AG09319 (cell line): ENCODE measurements at places on chromosomes 11 and 22.
A peak's percentile ranks its signal among the peaks of the same experiment; 100 is the strongest.

GRCh38 chr11:10387206-10388083 lies 67.6 kb upstream of the AMPD3 start:
- peak; percentile 96 for DNase-seq

- DNase-seq: no peak
These were observed 41.9 kb upstream of the WNT11 start for GRCh38 chr11:76248210-76248609.

DNA sequence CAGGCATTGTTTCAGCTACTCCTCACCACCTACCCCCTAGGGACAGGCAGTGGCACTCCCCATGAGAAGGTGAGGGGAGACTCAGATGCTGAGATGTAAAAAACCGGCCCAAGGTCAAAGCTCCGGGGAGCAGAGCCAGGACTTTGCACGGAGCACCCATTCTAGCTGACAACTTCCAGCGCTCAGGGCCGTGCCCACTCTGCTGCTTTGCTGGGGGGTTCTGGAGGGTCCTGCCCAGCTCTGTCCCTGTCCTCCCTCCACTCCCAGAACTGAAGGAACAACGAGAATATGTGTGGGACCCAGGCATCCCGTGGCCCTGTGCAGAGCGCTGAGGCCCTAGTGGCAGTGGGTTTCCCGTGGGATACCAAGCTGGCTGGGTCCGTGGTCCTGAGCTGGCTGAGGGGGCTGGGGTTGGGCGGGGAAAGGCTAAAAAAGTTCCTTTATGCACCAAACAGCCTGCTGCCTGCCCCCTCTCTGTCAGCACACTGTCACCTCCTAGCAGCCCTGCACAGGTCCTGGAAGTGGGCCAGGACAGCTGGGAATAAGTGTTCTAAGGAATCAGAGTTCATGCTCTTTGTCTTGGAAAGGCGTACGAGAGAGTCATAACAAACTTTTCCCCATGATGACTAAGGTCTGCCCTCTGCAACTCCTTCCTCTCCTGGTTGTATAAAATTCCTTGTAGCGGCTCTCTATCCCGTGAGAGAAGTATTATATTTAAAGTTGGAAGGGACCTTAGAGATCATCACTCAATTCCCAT lies 1.9 kb downstream of the MS4A10 start:
- DNase-seq: no peak

DNA sequence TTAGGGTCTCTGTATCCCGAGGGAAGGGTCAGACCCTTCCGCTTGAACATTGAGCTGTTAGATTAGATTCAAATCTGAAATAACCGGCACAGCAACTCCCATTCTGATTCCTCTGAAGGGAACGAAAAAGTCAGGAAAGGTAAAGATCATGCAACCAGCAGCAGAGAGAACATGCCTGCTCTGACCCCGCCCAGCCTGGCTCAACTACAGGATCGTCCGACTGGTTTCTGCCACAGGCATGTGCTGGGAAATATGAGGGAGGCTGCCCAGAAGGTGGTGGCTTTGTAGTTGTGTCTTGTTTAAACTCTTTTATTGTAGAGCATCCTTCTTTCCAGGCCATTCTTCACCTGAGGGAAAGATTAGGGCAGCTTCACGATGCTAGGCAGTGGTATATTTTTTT lies 5.0 kb upstream of the MTNR1B start:
- DNase-seq: no peak

DNA sequence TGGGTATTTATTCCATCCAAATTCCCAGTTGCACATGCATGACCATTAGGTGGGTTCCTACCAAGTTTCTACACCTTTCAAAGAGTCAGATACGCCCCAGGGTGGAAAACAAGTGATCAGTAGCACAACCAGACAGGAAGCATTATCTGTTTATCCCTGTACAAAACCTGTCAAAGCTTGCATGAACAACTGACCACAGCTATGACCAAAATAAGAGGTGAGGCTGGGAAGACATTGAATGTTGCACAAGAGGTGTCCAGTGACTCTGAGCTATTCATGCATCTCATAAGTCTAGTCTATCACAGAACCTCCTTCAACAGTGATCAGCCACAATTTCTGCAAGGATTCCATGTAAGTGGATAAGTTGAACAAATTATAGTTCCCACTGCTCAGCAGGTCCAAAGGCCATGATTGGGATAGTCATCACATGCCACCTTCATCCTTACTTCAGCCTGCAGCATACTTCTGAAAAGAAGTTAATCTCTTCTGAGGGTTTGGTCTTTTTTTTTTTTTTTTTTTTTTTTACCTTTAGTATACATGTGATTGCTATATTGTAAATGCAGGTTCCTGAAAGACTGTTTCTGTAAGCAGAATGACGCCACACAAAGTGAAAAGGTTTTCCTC lies 28.0 kb upstream of the TMEM45B start:
- no peak for DNase-seq

GRCh38 chr11:94747601-94748041 lies 20.5 kb upstream of the AMOTL1 start:
- DNase-seq: no peak

GRCh38 chr11:11499300-11499699 lies 122.5 kb downstream of the GALNT18 start:
- DNase-seq: no peak

- no peak for DNase-seq
These were observed 14.7 kb downstream of the APOL6 start for GRCh38 chr22:35662914-35663313.

- DNase-seq: no peak
These were observed 77.0 kb upstream of the FGF3 start for GRCh38 chr11:69896250-69896649.

GRCh38 chr11:91293119-91293518 lies 931.5 kb upstream of the FAT3 start:
- DNase-seq: no peak
